ENCODE measurements at places on chromosomes 3 and 15. TPM values are rescaled to one million over a fixed set of nuclear protein-coding genes. Genes with fewer than 3 reads are reported as not detected.

Gene TRIM71
- polyA plus RNA-seq: not detected

Gene ARID3B
- polyA plus RNA-seq: 5.3 TPM

Gene CISH
- 5.9 TPM for polyA plus RNA-seq

Gene STAB1
- polyA plus RNA-seq: 0.08 TPM

Gene PYGO1
- 1.1 TPM for polyA plus RNA-seq

Gene SLC22A13
- polyA plus RNA-seq: not detected

Gene RTF1
- 21.0 TPM for polyA plus RNA-seq

Gene OR5K2
- not detected for polyA plus RNA-seq

Gene KLHL24
- polyA plus RNA-seq: 0.60 TPM

Gene CYP8B1
- polyA plus RNA-seq: not detected

Gene VEPH1
- 0.43 TPM for polyA plus RNA-seq

Gene MEX3B
- polyA plus RNA-seq: 0.51 TPM

Gene CSTA
- polyA plus RNA-seq: 545 TPM

Gene MCF2L2
- polyA plus RNA-seq: 0.08 TPM

Gene PDZRN3
- polyA plus RNA-seq: not detected

Gene GOLGA6A
- not detected for polyA plus RNA-seq

Gene FOXB1
- polyA plus RNA-seq: not detected

Gene IMPG2
- 0.01 TPM for polyA plus RNA-seq

Gene TTLL13
- not detected for polyA plus RNA-seq

Gene NRG4
- polyA plus RNA-seq: not detected

Gene SUCNR1
- not detected for polyA plus RNA-seq

Gene CD80
- not detected for polyA plus RNA-seq

Gene FBXW12
- not detected for polyA plus RNA-seq

Measured in foreskin keratinocyte (primary cell).